ENCODE measurements at places on chromosomes 12 and 14.

- DNase-seq: no peak
Measured at GRCh38 chr14:103693515-103693914, 21.7 kb downstream of the XRCC3 start.

DNA sequence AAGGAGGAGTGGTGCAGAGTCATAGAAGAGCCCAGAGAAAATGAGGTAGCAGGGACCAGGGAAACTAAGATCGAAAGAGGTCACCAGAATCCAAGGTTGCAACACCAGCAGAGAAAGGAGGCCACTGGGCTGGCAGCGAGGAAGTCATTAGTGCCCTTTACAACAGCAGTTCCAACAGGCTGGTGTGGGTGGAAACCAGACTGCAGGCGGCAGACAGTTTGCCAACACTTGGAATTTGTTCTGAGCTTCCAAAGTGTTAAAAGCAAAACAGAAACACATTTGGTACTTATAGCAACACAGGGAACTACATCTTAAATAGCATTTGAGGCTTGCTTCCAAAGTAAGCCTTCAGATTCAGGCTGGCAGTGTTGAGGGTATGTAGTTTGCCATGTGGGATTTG, 95.2 kb upstream of the PWP1 start:
- no peak for DNase-seq

- DNase-seq: no peak
Measured at GRCh38 chr12:98084391-98084790, 431.0 kb upstream of the TMPO start.

- peak; percentile 27 for DNase-seq
Measured at GRCh38 chr12:101570047-101570446, 24.7 kb upstream of the MYBPC1 start.

- peak; percentile 1 for DNase-seq
Measured at GRCh38 chr14:76546426-76547221, 170.7 kb downstream of the ESRRB start.

- no peak for DNase-seq
Measured at GRCh38 chr12:120764816-120765215, 39.2 kb downstream of the ACADS start.
